ENCODE measurements at places on chromosomes 2 and 18.
A peak's percentile ranks its signal among the peaks of the same experiment; 100 is the strongest.

DNA sequence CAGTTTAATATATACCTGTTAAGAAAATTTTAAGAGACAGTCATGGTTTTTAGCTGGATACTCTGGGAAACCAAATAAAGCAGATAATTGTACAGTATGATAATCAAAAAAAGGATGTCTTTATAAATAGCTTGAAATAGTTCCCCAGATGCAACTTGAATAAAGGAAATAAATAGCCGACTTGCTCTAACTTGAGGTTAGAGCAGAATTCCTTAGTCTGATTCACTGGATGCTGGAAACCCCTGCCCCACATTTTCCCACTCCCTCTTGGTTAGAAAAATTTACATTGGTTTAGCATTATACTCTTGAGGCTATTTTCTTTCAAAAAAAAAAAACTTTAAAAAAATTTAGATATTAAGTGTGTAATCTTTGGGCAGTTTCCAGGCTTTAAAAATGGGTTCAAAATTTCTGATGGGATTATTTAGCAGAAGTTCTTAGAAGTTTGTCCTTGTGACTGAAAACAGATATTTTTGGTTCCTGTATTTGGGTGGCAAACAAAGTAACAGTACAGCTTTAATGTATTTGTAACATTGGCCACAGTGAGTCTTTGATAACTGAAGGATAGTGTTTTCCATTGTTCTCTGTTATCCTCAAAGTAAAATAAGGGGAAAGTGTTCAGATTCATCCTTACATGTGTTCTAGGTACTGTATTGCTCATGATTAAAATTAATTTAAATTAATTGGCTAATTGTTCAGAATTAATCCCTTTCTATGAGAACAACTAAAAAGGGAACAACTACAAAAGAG lies 39.6 kb downstream of the ITGAV start:
- DNase-seq: no peak

GRCh38 chr2:108787216-108787541 lies 608 bp downstream of the CCDC138 start:
- no peak for DNase-seq

DNA sequence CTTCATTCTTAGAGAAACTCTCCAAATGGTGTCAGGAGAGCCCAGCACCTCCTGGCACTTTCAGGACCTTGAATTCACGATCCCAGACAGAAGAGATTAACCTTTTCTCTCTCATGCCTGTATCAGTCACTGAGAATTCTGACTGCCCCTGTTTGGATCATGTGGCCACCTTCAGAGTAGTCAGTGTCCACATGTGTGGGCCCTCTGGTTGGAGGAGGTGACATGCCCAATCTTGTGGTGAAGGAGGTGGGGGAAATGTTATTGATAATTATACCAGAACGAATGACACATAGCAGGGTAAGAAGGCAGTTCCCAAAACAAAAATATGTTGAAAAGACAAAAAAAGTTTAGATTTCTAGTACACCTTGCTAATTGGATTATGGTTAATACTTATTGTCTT lies 31.7 kb downstream of the UBXN4 start:
- no peak for DNase-seq

- peak; percentile 67 for DNase-seq
Observed at GRCh38 chr2:215764441-215765048, 248.8 kb downstream of the MREG start.

All from choroid plexus epithelial cell (primary cell).